Fibroblast of skin of scalp (primary cell): ENCODE measurements at places on chromosomes 4 and X.

DNA sequence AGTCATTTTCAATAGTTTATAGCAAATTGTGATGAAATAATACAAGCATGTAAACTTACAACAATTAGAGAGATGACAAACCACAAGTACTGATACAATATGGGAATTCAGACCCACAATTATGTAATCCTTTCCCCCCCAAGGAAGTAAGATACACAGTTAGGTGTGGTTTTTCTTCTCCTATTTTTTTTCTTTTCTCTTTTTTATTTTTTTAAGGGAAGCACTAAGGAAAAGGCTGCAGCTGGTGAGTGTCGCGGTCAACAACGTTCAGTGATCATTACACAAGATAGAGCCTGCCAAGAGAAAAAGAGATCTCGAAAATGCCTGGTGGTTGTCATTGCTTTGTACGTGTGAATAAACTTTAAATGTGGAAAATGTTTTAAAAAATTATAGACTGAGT is 9.8 kb downstream of the NDNF start:
- DNase-seq = no peak

GRCh38 chr4:184424279-184424678 is 50.1 kb downstream of the IRF2 start:
- no peak for DNase-seq

DNA sequence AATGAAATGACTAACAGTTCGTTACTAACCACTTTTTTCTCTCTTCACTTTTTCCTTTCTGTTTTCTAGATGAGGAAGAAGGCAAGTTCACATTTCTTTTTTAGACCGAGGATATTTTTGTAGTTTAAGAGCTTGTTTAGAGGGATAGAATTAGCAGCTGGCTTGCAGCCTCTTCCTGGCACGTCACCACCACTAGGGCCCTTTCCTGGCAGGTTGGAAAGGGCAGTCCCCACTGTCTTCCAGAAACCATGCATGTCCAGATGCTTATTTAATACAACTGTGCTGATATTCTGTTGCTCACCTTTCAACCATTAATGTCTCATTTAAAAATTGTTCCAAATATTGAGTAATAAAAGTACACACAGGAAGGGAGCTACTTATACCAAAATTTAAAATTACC is 209.5 kb upstream of the PACRGL start:
- DNase-seq = no peak

GRCh38 chr4:139690419-139690818 is 24.8 kb downstream of the MGST2 start:
- DNase-seq = no peak

DNA sequence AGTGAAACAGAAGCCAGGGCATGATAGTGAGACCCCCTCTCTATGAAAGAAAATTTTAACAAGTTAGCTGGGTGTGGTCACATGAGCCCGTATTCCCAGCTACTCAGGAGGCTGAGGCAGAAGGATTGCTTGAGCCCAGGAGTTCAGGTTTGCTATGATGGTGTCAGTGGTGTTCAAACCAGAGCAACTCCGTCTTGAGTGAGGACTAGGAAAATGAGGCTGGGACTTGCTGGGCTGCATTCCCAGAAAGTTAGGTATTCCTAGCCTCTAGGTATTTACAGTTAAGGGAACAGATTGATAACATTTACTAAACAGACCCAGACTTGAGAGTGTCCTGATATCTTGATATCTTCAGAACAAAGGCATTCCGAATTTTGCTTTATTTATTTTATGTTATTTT is 37.0 kb upstream of the NOCT start:
- DNase-seq = no peak

- peak; percentile 4 for DNase-seq
Observed at GRCh38 chr4:92791871-92792440, 488.2 kb downstream of the GRID2 start.

DNA sequence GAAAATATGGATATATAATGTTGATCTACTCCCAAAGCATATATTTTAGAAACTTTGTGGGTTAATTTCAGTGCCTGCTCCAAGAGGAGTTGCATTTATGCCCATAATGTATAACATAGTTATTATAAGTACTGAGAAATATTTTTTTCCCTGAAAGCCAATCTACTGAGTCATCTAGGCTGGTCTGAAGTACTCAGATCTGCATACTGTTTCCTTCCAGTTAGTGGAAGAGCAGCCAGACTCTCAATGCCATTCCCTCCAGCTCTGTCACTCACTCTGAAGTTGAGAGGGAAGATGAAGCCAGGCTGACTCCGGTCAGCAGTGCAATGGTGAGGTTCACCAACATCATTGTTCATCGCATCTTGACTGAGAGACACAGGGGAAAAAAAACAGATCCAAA is 505.1 kb downstream of the PPARGC1A start:
- DNase-seq = peak; percentile 81

DNA sequence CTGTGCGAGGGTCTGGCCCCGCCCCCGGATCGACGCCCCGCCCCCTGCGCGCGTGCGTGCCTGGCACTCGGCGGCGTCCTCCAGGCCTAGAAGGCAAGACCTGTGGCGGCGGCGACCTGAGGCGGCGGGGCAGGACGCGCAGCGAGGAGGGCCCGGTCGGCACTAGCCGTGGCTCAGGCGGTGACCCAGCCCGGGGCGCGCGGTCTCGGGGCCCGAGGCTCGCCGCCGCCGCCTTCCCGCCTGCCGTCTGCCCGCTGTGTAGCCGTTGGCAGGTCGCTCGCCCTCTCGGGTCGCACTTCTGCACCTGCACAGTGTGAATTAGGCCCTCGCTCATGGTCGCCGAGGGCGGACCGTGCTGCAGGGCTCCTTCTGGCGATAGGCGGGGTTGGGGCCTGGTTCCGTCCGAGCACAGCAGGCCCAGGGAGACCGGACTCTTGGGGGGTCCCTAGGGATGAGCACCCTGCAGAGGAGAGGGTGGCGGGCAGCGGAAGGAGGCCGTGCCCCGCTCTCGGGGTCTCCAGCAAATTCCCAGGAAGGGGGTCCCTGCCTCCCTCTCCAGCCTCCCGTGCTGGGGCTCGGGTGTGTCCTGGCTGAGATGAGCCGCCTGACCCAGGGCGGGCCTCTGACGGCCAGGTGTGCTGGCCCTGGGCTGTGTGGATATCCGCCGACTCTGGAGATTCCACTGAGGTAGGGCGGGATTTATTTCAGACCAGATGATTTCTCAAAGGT is 557 bp upstream of the FAM53A start:
- no peak for DNase-seq

GRCh38 chr4:90833706-90834105 is 706.5 kb downstream of the CCSER1 start:
- no peak for DNase-seq

DNA sequence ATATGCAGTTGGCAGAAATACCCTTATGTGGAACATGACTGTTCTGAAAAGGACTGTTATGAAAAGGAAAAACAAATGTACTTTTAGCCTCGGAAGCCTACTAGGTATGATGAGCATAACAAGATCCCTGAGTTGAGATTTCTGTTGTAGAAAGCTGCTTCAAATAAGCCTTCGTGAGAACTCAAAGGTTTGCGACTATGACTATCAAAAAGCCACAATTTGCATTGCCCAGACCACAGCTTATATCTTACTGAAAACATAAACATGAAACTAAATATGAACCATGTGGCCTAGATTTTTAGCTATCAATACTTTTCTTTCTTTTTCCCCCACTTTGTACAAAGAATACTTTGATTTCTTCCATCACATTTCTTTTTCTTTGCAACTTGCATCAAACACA is 398.2 kb upstream of the LCORL start:
- DNase-seq = no peak
